Mesenteric fat pad (tissue), 1 donor: ENCODE measurements at places on chromosomes 4 and X.

GRCh38 chr4:166309286-166309685 is 436.2 kb downstream of the TLL1 start:
- no peak for DNase-seq

DNA sequence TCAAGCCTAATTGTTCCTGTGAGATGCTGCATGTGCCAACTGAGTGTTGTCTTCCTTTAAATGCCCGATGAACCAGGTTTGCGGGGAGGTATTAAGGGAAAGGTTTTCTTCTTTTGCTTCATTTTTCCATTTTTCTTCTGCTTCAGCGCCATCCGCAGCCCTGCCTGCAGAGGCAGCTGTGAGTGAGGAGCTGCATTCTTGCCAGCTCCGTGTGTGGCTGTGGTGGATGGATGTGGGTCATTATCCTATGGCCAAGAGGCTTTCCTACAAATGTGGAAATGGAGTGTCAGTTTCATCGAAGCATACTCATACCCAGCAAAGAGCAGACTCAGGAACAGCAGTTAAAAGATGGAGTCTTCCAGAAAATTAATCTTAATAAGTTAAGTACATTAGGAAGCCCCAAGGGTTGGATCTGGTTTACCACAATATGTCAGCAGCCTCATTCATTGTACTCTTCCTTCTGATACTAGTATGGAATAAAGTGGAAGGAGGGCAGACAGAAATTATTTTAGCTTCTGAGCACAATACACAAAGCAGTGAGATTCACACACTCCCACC is 37.6 kb downstream of the TNIP3 start:
- no peak for DNase-seq

DNA sequence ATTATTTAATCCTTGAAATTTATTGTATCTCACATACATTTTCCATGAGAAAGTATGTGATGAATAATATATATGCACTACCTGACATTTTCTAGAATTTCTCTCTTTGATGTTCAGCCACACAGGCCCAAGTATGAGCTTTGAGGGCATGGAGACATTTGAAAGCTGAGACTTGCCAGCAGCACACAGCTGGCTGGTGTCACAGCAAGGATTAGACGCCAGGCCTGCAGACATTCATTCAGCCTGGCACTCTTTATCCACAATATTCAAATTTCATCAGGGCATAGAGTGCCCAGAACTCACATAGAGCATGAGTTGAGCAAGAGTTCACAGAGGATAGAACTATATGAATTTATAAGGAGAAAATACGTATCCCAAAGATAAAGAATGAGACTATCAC is 74.0 kb downstream of the GRIA2 start:
- no peak for DNase-seq

DNA sequence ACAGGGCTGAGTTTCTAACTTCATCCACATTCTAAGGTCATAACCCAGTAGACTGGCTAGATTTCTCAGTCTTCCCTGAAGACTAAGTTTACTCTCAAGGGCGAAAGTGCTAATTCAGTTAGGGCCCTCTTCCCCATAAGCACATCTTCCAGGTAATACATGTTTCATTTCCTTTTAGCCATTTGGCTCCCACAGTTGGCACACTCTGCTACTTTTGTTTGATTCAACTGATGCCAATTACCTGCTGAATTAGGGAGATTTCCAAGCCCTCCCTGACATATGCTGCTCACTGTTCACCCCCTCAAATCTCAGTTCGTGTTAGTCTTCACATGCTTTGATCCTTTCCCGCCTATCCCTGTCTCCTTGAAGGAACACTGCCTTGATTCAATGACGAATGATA is 17.0 kb upstream of the WDR17 start:
- no peak for DNase-seq

DNA sequence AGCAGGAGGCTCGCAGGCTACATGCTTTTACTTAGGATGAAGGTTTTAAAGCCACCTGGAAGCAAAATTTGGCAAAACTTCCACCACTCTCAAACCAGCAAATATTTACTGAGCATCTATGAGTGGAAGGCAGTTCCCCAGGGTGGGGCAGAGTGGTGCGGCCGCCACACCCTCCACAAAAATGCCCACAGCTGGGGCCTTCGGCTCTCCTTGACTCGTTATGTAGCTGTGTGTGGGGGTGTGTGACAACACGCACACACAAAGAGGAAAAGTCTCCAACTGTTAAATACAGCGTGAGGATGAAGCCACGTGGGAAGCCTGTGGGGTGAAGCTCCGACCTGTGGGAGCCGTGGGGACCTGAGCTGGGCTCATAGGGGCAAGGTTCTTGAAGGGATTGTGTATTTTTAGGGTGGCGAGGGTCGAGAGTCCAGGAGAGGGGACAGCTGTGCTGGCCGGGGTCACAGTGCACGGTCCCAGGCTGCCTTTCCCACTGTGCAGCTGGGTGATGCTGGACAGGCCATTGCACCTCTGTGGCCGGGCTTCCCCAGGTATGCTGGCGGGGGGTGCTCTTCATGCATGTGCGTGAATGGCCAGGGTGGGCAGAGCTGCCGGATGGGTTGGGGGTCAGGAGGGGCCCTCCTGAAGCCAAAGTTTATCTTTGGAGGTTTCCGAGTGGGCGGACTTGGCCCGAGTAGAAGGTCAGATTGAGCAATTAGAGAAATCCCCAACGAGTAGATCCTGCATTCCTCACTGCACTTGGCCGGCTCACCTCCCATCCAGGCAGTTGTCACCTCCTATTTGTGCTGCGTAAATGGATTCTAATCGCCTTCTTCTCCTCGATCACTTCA is 25.4 kb downstream of the SORCS2 start:
- no peak for DNase-seq
